ENCODE measurements at places on chromosomes 3 and 15.

DNA sequence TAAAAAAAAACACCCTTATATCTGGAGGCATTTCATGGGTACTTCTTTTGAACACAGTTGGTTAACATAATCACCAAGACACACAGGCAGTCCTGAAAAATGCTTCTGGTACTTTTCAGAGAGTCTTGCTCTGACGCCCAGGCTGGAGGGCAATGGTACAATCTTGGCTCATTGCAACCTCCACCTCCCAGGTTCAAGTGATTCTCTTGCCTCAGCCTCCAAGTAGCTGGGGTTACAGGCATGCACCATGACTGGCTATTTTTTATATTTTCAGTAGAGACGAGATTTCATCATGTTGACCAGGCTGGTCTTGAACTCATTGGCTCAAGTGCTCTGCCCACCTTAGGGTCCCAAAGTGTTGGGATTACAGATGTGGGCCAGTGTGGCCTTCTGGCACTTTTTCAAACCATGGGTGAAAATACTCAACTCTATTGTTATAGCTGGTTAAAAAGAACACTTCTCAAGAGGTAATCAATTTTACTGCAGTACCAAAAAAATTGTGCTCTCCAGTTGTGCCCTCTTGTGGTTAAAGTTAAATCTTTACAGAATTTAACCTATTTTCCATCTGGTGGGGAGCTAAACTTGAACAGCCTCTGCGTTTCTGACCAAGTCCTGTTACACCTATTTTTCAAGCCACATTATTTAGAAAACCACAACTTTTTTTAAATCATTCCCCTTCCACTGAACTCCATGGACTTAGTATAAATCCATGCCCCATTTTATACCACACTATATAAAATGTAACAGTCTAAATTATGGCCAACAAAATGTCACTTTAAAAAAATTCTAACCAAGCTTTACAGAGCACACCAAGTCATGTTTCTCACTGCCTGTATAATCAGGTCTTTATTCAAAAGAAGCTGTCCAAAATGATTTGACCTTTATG is 1.2 kb upstream of the SNAPC5 start:
- DNase-seq, result peak; percentile 64

GRCh38 chr3:123331006-123331405 is 117.9 kb downstream of the ADCY5 start:
- no peak for DNase-seq

DNA sequence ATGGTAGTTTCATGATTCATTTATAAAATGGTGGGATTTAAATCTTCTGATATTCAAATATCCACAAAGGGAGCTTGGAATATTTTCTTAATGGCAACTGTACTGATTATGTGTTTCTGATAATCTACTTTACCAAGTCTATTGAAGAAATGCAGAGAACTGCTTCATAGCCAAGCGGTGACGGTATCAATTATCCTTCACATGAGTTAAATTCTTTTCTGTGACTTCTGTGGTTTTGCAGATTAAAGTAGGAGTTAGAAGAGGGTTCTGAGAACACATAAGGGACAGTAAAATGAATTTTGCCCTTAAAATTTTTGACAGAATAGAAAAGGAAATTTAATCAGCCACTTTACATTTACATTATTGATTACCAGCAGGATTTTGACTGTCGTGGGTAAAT is 563.2 kb downstream of the GBE1 start:
- no peak for DNase-seq

DNA sequence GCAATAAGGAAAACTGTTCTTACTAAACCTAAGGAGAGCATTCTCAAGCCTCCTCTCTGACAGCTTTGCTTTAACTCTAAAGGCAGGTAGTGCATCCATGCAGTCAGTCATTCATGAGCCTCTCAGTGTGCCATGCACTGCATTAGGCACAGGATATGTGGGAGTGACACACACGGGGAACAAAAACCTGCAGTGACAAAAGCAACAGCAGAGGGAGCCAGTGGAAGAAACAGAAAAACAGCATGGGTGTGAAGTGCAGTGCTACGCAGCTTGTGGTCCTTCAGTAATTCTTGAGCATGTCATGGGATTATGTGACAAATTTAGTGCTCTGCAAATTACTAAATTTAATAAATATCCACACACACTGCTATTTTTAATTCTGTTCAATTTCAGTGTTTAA is 230.7 kb downstream of the BBX start:
- peak; percentile 69 for DNase-seq

DNA sequence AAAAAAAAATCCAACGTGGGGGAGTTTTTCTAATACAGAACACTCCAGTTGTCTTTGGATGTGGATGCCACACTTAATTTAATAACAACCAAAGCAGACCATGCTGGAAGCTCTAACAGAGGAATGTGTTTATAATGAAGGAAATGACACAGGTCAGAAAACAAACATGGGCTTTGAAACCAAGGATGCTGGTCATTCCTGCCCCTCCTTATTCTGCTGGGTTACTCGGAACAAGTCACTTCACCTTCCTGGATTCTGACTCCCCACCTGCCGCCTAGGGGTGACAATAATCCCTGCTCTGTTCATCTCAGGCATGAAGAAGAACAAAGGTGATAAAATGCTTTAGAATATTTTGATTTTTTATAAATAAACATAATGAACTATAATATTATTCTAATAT is 240.9 kb upstream of the ADAMTS9 start:
- DNase-seq, result no peak

- DNase-seq, result no peak
Measured at GRCh38 chr3:150419076-150419868, 11.2 kb downstream of the TSC22D2 start.

GRCh38 chr3:146476094-146476740 is 6.9 kb upstream of the PLSCR2 start:
- no peak for DNase-seq

All from hematopoietic multipotent progenitor cell treated with erythropoietin and hydrocortisone succinate and interleukin-3 and kit ligand, for 8 days (in vitro differentiated cells).